ENCODE measurements at places on chromosomes 11 and 22.

DNA sequence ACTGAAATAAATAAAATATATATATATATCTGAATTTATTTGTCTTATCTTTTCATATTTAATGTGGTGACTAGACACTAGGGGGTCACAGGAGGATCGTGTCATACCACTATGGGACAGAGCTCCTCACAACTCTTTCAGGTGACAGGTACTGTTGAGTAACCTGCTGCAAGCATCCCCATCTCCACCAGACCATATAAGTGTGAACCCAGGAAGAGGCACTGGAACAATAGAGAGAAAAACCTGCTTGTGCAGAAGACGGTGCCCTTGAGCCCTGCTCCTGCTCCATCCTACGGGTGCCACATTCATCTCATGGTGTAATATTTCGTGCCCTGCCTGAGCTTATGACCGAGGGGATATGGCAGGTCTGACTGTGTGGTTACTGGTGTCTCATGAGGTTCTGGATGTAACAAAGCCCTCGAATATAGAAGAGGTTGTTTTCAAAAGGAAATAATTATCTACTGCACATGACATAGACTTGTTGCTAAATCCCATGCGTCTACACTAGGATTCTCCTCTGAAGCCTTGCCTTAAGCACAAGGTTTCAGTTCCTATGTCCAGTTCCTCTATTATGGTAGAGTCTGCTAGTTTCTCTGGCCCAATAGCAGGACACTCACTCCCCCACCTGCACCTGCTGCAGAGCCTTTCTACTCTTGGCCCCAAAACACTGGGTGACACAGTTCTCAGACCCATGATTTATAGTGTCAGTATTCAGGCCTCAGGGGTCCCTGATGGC, 70.4 kb downstream of the GGTLC2 start:
- DNase-seq, result no peak

- DNase-seq, result no peak
These were observed 156.5 kb upstream of the SOX6 start for GRCh38 chr11:16512899-16513241.

DNA sequence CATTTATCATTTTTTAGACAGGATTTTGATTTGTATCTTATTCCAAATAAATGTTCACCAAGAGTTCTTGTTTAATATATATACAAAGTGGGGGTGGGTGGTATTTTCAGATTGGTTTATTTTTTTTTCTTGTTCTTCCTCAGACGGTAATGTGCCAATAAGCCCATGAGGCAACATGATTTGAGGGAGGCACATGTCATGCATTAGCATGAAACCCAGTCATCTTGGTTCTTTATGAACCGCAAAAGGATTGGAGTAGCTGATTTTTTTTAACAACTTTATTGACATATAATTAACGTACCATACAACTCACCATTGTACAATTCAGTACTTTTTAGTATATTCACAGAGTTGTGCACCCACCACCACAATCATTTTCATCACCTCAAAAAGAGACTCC, 2.7 kb downstream of the BCL2L13 start:
- DNase-seq, result no peak

DNA sequence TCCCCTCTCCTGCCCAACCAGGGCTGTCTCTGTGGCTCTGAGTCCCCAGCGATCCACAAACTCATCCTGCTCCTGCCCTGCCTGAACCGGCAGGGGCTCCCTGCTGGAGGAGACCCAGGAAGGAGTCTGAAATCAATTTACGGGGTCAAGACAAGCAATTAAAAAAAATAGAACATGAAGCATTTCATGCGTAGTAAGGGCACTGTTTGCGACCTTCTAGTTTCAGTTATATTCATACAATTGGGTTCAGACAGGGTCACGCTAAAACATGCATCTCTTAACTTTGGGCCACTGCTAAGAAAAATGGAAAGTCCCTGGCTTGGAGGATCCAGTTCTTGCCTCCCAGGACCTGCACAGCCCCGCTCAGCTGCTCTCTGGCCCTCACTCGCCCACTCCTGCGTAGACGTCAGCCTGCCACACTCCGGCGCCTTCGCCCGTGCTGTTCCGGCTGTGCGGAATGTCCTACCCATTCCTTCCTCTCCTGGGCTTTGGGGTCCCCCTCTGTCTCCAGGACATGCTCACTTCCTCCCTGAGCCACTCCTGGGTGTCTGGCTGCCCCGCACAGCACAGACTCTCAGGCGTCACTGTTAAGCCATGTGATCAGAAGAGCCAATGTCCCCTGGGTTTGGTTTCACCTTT, 12.8 kb downstream of the NFAM1 start:
- no peak for DNase-seq

GRCh38 chr22:46595545-46595944, 24.6 kb upstream of the GRAMD4 start:
- no peak for DNase-seq
